ENCODE measurements at places on chromosomes 1 and 21. TPM values are rescaled to one million over a fixed set of nuclear protein-coding genes. Genes with fewer than 3 reads are reported as not detected.

GRCh38 chr1:213051881-213052202, 801 bp downstream of the RPS6KC1 start:
- no peak for DNase-seq

S100A8 gene
- not detected for total RNA-seq

GRCh38 chr1:68301471-68302001, 69.2 kb upstream of the WLS start:
- no peak for DNase-seq

TSPAN1 gene
- total RNA-seq: 0.23 TPM

- no peak for DNase-seq
Measured at GRCh38 chr1:82759035-82759434, 958.3 kb downstream of the ADGRL2 start.

- no peak for DNase-seq
Measured at GRCh38 chr1:78491451-78492071, 787 bp downstream of the PTGFR start.

USH2A gene
- total RNA-seq: not detected
